ENCODE measurements at places on chromosomes 5 and 9.

GRCh38 chr5:83265318-83265717 lies 188.0 kb downstream of the XRCC4 start:
- no peak for DNase-seq

GRCh38 chr9:99721898-99722297 lies 99.8 kb upstream of the NR4A3 start:
- DNase-seq: no peak

DNA sequence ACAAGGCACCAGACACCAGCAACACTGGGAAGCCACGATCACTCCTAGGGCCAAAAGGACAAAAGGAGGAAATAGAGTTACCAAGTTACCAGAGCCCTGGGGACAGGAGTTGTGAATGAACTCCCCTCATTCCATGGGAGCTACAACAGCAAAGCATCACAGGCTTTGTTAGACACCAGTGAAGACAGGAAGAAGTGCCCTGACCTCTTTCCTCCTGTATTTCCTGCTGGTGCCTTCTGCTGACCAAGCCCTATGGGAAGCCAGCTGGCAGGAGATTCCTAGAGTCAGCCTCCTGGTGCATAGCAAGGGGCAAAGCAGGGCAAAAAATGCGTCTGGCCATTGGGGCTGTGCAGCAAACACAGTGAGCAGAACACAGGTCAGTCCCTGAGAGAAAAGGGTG lies 374.7 kb downstream of the ZSWIM6 start:
- DNase-seq: no peak

GRCh38 chr5:13278148-13278547 lies 666.3 kb downstream of the DNAH5 start:
- DNase-seq: no peak

DNA sequence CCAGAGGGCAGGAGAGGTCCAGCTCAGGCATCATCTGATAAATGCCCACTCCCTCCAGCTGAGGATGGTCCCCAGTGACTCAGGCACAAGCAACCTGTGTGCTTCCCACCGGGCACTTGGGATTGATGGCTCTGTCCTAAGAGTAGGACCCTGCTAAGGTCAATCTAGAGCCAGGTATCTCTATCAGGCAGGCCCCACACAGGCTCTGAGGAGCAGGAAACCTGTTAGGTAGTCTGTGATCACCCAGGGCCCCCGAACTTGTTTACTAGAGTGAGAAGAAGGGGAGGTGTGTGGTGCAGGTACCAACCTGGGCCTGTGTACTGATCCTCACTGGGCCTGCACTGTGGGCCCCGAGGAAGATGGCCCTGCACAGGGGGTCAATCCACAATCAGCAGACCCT lies 119.6 kb upstream of the FSTL4 start:
- DNase-seq: no peak

DNA sequence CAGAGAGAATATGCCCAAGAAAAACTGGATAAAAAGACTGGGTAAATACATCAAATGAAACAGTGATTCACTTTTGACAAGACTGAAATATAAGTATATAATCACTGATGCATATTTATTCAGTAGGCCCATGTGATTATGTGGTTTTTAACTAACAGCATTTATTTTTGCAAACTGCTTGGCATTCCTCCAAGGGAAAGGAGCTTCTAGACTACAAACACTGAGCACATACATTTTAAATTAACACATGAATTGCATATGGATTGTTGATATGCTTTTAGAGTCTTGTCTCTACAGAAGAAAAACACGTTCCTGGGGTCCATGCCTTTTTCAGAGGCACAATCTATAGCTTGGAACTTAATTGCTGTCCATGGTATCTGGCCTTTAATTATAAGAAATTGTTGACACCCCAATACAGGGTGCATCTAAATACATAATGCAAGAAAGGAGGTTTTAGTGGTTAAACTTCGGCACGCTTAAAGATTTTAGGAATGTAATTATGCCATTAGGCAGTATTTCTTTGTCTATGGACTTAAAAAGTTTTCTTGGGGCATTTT lies 6.9 kb upstream of the MEIKIN start:
- DNase-seq: no peak

DNA sequence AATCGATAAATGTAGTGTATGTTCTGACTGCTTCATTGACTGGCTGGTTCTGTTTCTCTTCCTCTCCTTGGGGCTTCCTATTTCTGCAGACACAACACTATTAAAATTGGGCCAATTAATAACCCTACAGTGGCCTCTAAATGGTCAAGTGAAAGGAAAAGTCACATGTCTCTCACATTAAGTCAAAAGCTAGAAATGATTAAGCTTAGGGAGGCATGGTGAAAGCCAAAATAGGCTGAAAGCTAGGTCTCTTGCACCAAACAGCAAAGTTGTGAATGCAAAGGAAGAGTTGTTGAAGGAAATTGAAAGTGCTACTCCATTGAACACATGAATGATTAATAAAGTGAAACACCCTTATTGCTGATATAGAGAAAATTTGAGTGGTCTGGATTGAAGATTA lies 58.2 kb downstream of the CCNH start:
- DNase-seq: no peak

- no peak for DNase-seq
Observed at GRCh38 chr5:119752921-119753886, 123.8 kb downstream of the FAM170A start.

DNA sequence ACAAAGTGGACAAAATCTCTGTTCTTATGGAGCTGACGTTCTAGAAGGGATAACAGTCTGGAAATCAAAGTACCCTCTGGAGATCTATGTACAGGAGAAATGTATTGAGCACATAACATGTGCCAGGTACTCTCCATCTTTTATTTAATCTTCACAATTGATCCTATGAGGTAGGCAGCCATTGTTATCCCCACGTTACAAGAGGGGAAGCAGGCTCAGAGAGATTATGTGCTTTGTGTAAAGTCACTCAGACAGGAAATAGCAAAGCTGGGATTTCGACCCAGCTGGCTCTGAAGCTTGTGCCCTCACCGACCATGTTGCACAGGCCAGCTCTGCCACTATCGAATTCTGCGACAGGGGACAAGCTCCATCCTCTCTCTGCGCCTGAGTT lies 21.5 kb downstream of the PDGFRB start:
- DNase-seq: no peak

- no peak for DNase-seq
Observed at GRCh38 chr5:124544366-124545055, 201.9 kb downstream of the ZNF608 start.

- no peak for DNase-seq
Observed at GRCh38 chr5:134138416-134139376, 24.2 kb downstream of the TCF7 start.

GRCh38 chr5:53167836-53168235 lies 58.3 kb upstream of the MOCS2 start:
- DNase-seq: no peak

- DNase-seq: no peak
Observed at GRCh38 chr9:96199006-96199405, 103.0 kb downstream of the HSD17B3 start.

- DNase-seq: no peak
Observed at GRCh38 chr5:65043843-65044359, 275.2 kb downstream of the CWC27 start.

DNA sequence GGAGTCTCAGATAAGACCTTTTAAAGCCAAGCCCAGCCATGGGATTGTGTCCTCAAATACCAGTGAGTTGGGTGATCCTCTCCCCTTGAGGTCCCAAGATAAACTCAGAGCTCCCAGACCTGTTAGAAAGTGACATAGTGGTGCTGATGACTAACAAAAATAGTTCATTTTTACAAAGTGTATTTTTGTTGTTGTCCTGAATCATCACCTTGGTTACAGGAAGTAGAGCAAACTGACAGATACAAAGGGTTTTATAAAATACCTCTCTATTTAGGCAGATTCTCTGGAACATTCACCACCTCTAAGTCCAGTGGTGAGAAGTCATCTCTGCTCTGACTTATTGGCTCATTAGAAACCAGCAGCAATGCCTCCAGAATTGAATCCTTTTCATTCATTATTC lies 259.3 kb downstream of the CEMIP2 start:
- DNase-seq: no peak

GRCh38 chr9:32434892-32435291 lies 50.4 kb downstream of the ACO1 start:
- no peak for DNase-seq

- no peak for DNase-seq
Observed at GRCh38 chr5:151757233-151758140, 944 bp downstream of the ATOX1 start.

DNA sequence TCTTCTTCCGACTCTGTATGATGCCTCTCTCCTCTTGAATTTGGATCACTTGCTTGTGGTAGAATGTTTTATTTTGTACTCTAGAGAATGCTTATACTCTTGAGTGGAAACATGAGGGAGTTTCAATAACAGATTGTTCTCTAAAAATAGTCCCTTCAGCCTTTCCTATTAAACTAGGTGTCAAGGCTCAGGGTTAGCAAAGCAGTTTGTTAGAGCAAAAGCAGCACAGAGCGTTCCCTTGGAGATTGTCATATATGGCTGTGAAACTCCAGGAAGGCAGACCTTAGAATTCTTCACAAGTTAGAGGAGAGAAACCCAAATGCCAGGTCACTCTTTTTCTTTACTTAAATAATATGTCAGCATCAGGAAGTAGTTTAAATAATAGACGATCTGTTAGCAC lies 33.0 kb downstream of the MAMDC2 start:
- DNase-seq: no peak

- peak; percentile 43 for DNase-seq
Observed at GRCh38 chr5:153974131-153974812, 64.4 kb downstream of the FAM114A2 start.

DNA sequence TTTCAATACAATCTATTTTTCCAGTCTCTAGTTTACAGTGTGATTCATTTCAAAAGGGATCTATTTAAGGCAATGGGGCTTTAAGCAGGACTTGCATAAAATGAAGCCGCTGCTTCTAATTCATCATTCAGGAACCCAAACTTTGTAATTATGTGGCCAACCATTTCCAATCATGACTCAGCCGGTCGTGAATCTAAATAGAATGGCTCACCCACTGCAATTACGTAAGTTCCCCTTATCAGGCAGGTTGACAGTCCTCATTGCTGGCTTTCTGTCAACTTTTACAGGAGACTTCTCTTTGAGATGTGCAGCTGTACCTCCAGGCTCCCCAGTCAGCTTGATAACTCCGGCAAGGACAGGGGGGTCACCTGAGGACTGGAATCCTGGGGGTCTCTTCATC lies 152.8 kb upstream of the DAP start:
- DNase-seq: no peak

DNA sequence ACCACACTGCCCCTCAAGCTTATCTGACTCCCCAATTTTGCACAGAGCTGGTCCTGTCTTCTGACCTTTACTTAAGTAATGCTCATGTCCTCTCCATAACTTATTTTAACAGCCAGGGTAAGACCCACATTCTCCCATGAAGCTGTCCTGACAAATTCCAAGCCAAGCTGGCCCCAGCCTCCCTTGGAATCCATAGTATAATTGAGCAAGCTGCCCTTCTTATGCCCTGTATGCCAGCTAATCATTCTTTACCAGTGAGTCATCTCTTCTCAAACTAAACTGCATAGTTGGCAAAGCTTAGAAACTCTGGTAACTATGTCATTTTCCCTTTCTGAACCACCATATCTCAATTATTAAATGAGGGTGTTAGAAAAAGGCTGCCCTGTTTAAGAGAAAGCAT lies 92.4 kb downstream of the NFIB start:
- DNase-seq: no peak

- no peak for DNase-seq
Observed at GRCh38 chr9:135908093-135908753, 877 bp upstream of the CAMSAP1 start.

- peak; percentile 74 for DNase-seq
Observed at GRCh38 chr9:1869843-1870242, 145.3 kb upstream of the SMARCA2 start.

DNA sequence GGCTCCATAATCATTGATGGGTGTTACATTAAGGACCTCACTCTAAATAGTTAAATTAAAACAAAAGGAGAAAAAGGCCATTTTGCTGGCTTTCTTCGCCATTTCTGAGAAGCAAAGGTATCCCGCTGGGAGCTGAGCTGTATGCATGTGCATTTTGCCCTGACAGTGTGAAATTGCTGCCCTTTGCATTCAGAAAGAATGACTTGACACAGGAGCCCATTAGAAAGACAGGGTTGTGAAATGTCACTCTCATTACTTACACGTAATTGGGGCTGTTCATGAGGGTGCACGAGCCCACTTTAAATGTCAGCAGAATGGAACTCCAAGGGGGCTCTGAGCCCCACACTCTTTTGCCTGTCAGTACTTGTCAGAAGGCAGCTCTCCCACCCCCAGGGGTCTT lies 85.0 kb downstream of the SEMA4D start:
- DNase-seq: no peak

DNA sequence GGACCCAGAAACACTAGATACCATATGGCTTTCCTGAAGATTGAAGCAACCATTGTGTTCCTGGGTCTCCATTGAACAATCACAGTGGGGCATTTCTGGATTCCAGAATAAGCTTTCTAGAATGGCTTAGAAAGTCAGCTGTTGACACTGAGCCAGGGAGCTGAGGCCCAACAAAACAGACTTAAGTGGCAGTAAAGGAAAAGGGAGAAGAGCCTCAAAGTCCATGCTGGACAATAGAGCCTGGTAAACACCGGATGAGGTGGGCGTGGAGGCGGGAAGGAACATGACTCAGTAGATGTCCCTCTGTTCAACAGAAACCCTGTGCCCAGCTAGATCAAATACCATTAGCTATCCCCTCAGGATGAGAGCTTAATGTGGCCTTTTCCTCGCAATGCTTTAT lies 14.8 kb downstream of the SPARC start:
- DNase-seq: peak; percentile 17
